ENCODE measurements at places on chromosomes 7 and 10.

GRCh38 chr7:121341933-121342332, 13.1 kb downstream of the WNT16 start:
- no peak for DNase-seq

DNA sequence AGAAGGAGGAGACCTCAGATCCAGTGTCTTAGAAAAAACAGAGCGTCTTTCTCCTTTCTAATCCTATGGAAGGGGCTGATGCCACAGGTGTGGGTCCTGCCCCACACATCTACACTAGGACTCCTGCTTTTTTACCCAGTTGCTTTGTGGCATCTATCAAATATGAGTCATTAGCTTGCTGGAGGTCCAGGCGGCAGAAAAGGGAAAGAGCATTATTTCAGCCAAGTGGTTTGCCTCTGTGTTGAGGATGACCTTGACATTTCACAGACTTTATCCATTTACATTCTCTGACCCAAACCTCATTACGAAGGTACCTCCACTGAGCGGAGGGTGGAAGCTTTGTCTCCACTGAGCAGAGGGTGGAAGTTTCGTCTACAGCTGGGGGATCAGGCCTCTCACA, 308.4 kb upstream of the KLF6 start:
- DNase-seq, result no peak

- no peak for DNase-seq
These were observed 32.1 kb downstream of the RBAK start for GRCh38 chr7:5077740-5078139.

DNA sequence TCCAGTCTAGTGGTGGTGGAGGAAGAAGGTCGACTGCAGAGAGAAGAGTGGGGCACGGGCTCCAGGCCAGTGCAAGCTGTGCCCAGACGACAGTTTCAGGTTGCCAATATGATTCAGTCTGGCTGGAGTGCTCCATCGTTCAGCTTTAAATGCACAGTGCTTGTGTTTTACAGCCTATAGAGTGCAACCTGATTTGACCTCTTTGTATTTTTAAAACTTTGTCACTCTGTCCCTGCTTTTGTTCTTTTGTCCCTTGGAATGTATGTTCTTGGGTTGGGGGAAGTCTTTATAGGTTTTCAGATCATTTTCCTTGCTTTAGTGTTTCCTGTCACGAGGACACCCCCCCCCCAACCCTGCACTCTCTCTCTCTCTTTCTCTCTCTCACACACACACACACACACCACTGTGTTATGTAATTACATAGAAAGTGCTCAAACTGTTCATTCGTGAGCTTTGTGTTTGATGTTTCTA, 198.0 kb downstream of the CAMK1D start:
- DNase-seq, result no peak

GRCh38 chr10:19572056-19572455, 244.2 kb upstream of the PLXDC2 start:
- DNase-seq, result no peak

DNA sequence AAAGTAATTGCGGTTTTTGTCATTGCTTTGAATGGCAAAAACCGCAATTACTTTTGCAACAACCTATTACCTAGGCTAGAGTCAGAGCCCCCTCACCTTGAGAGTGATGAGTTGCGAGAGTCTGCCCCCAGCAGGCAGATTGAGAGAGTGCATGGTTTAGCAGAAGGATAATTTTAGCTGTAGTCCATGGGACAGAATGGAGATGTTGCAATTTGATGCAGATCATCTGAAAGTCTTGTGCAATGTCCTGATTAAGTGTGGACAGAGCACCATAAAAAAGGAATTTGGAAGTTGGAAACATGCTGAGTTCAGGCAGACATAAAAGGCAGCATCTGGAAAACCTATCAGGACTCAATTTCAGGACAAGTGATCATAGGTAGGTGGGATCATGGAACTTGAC, 48.7 kb downstream of the GPR141 start:
- DNase-seq, result no peak

Measured in DMS153 (cell line).